ENCODE measurements at places on chromosomes 12 and 14. TPM values are rescaled to one million over a fixed set of nuclear protein-coding genes. Genes with fewer than 3 reads are reported as not detected.

TAS2R9 gene
- total RNA-seq: not detected

IL22 gene
- not detected for total RNA-seq

DNA sequence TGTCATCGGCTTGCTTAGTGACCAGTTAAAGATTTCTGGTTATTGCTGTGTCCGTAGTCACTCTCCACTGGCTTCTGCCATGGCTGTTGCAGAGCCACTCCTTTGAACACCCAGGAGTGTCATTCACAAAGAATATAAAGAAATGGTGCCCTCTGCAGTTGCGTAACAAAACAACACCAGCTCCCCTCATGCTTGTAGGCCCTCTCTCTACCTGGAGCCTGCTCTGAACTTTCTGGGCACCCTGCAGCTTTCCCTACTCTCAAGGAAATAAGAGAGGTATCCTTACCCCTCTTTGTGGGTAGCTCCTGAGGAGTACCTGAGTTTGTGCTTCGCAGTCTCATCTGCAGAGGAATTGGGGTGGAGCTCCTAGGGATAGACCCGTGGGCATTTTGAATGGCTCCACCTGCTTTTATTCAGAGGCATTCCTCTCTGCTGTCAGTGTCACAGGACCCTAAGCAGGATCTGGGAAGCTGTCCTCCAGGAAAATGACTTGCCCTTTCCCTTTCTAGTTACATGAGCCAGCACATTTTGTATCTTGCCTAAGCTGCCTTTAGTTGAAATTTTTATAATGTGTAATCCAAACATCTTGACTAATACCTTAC lies 97.2 kb upstream of the TMEM260 start:
- no peaks in the 10 kb centered on the region for H3K27me3 ChIP-seq
- no peak overlapping the region for H3K27ac ChIP-seq
- H3K36me3 ChIP-seq: no peaks in the 10 kb centered on the region
- DNase-seq: no peak
- no peaks in the 10 kb centered on the region for H3K4me1 ChIP-seq

IL23A gene
- total RNA-seq: 0.81 TPM

PXMP2 gene
- total RNA-seq: 21.2 TPM

DNA sequence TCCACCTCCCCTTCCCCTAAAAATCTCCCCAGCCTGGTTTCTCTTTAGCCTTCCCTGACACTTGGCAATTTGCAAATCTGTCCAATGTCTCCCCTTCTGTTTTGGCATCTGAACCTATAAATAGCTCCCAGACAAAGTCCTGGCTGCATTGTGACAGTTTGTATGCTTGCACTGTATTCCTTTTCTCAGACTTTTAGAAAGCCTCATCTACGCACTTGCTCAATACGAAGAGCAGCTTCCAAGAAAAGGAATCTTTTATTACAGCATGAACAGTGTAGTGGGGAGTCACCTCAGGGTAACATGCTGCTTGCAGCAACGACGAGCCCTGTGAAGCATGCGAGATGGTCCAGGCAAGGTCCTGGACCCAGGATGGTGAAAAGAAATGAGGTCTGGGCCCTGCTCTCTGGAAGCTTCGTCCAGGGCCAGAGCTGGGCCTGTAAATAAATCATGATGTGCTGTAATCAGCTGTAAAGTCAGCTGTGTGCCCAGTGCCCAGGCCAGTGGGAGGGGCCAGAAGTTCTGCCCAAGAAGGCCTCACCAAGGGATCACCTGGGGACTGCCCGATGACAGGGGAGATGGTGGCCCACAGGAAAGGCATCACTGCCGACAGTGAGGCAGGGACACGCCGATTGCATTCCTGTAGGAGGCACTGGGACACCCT lies 88.3 kb downstream of the RIN3 start:
- H3K27me3 ChIP-seq: no peaks in the 10 kb centered on the region
- no peak overlapping the region for H3K4me3 ChIP-seq
- no peaks in the 10 kb centered on the region for H3K36me3 ChIP-seq
- H3K27ac ChIP-seq: no peak overlapping the region
- no peak for DNase-seq
- H3K4me1 ChIP-seq: peaks cover 22% of the 10 kb centered on the region

- H3K4me1 ChIP-seq: no peaks in the 10 kb centered on the region
- H3K27ac ChIP-seq: no peak overlapping the region
- H3K36me3 ChIP-seq: peaks cover 21% of the 10 kb centered on the region
- H3K4me3 ChIP-seq: no peak overlapping the region
- DNase-seq: no peak
Observed at GRCh38 chr14:90871605-90872233, 55.5 kb upstream of the TTC7B start.

DNA sequence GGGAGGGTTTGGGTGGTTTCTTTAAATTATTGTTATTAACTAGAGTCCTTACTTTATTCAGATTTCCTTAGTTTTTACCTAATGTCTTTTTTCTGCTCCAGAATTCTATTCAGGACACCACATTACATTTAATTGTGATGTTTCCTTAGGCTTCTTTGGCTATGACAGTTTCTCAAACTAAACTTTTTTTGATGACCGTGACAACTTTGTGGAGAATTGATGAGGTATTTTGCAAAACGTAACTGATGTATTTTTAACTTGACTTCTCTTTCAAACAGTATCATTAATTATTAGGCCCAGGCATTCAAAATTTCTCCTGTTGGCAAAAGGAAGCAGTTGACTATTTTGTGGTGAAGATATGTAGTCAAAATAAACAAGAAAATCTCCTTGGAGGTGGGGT lies 10.5 kb downstream of the RNASE6 start:
- no peaks in the 10 kb centered on the region for H3K36me3 ChIP-seq
- no peak for DNase-seq
- H3K4me1 ChIP-seq: peaks cover 26% of the 10 kb centered on the region
- H3K27me3 ChIP-seq: no peaks in the 10 kb centered on the region

- H3K4me1 ChIP-seq: peaks cover 4% of the 10 kb centered on the region
- DNase-seq: no peak
- no peak overlapping the region for H3K27ac ChIP-seq
- no peaks in the 10 kb centered on the region for H3K27me3 ChIP-seq
- H3K36me3 ChIP-seq: no peaks in the 10 kb centered on the region
Observed at GRCh38 chr12:27285403-27285802, 41.3 kb downstream of the STK38L start.

DNA sequence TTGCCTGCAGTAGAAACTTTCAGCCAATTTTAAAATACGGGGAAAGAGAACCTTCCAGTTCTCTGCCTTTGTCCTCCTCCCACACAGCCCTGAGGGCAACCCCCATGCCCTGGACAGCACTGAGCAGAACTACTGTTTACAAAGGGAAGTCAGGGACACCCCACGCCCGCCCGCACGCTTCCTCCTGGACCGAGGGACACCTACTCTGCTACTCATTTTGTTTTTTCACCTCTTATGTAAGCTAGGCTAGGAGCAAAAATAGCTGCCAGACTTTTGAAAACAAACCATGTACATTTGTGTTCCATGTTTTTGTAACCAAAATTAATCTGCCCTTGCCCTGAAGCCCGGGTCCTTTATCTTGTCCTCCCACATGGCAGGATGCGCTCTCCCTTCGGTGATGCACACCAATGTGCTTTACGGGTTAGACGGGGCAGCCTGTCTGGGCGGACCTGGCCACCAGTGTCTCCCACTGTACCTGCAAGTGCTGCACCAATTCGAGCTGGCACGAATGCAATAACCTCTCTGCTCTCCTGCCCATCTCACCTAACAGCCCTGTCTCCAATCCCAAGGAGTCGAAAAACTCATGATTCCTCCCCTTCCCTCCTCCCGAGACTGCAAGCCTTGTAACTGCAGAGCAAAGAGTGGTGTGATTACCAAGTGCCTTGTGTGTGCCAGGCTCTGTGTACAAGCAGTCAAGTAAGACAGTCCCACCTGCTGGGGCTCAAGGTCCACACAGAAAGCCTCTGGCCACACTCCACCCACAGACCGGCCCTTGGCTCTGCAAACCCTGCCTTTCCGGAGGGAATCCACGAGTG lies 85.2 kb downstream of the CCDC88C start:
- H3K4me3 ChIP-seq: no peak overlapping the region
- no peaks in the 10 kb centered on the region for H3K27me3 ChIP-seq
- peaks cover 5% of the 10 kb centered on the region for H3K36me3 ChIP-seq

- no peak overlapping the region for H3K27ac ChIP-seq
- H3K27me3 ChIP-seq: no peaks in the 10 kb centered on the region
- no peak for DNase-seq
- no peak overlapping the region for H3K4me3 ChIP-seq
Observed at GRCh38 chr14:89237921-89238529, 179.0 kb downstream of the FOXN3 start.

WNT5B gene
- 2.3 TPM for total RNA-seq

GRCh38 chr12:52165096-52165855 lies 26.5 kb downstream of the KRT80 start:
- no peaks in the 10 kb centered on the region for H3K36me3 ChIP-seq
- H3K27ac ChIP-seq: no peak overlapping the region

PLA2G1B gene
- 62.2 TPM for total RNA-seq

GRCh38 chr12:40946612-40947194 lies 241.4 kb upstream of the PDZRN4 start:
- no peak for DNase-seq
- H3K27ac ChIP-seq: no peak overlapping the region
- H3K4me3 ChIP-seq: no peak overlapping the region
- no peaks in the 10 kb centered on the region for H3K4me1 ChIP-seq
- H3K27me3 ChIP-seq: no peaks in the 10 kb centered on the region

BHLHE41 gene
- 104 TPM for total RNA-seq

DNA sequence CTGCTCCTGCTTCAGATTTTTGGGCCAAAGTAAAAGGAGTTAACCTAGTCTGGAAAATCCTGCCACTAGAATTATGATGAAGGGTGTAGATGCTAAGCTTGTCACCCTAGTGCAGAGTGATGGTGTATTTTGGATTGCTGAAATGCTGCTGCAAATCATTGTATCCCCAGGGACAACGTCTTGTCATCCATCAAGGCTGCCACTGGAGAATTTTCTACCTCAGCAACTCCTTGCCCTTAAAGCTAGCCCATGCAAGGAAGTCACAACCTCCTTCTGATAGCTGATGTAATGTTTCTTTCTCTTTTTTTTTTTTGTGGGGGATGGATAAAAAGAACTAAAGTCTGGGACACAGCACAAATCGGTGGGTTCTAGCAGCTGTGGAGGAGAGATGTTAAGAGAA lies 139.4 kb upstream of the FRMD6 start:
- peaks cover 9% of the 10 kb centered on the region for H3K4me1 ChIP-seq
- no peak overlapping the region for H3K4me3 ChIP-seq
- H3K27ac ChIP-seq: no peak overlapping the region
- DNase-seq: no peak
- no peaks in the 10 kb centered on the region for H3K36me3 ChIP-seq

KLRG1 gene
- 3.3 TPM for total RNA-seq

CSRP2 gene
- 28.5 TPM for total RNA-seq

- DNase-seq: no peak
- no peaks in the 10 kb centered on the region for H3K27me3 ChIP-seq
- no peak overlapping the region for H3K27ac ChIP-seq
Observed at GRCh38 chr12:22447223-22447622, 97.1 kb downstream of the C2CD5 start.

Measured in upper lobe of right lung (tissue), 1 donor.